ENCODE measurements at places on chromosomes 6 and 20. TPM values are rescaled to one million over a fixed set of nuclear protein-coding genes. Genes with fewer than 3 reads are reported as not detected.
A peak's percentile ranks its signal among the peaks of the same experiment; 100 is the strongest.

The BFSP1 gene
- total RNA-seq, result 0.81 TPM

The DDAH2 gene
- 89.6 TPM for total RNA-seq

The ULBP3 gene
- total RNA-seq, result 8.4 TPM

The GINS1 gene
- total RNA-seq, result 10.3 TPM

The FAM83B gene
- total RNA-seq, result 22.2 TPM

The NRSN1 gene
- 0.14 TPM for total RNA-seq

The RIPOR2 gene
- total RNA-seq, result 4.7 TPM

The CAP2 gene
- 15.7 TPM for total RNA-seq

The OR2B6 gene
- total RNA-seq, result 1.5 TPM

- H3K4me1 ChIP-seq, result peaks cover 46% of the 10 kb centered on the region
- no peaks in the 10 kb centered on the region for H3K36me3 ChIP-seq
- no peak overlapping the region for H3K4me3 ChIP-seq
- no peaks in the 10 kb centered on the region for H3K27me3 ChIP-seq
- no peak overlapping the region for H3K27ac ChIP-seq
Observed at GRCh38 chr20:1809131-1809572, 86.1 kb upstream of the SIRPA start.

DNA sequence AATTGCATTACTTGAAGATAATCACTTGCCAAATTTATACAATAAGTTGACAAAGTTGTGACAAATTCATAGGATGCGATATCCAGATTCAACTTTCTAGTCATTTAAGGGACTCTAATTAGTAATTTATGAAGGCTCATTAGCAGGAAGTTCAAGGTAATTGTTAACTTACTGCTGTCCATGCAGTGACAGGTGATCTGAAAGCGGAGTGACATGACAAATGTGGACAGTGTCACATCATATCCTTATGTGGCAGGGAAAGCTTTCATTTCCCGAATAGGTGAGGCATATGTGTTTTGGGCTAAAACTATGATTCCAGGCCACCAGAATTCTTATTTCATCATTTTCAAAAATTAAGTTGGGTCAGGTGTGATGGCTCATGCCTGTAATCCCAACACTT is 115.9 kb upstream of the BMP2 start:
- no peak overlapping the region for H3K27ac ChIP-seq
- no peaks in the 10 kb centered on the region for H3K36me3 ChIP-seq
- H3K4me3 ChIP-seq, result no peak overlapping the region

DNA sequence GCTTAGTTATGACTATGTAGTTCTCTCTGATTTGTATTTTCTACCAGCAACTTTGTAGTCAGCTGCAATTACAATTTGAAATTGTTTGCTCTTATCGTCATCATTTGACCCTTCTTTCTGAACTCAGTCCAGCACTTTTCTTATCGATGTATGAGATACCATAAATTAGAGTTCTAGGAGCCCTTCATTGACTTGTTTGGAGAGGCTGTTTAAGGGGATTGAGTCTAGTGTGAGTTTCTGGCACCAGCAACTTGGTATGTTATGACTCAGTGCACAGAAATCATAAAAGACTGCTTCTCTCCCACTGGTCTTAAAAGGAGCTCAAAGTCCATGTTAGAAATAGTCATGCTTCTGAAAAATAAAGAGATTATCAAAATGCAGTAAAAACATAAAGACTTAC is 190.3 kb downstream of the TENT5A start:
- H3K27ac ChIP-seq, result peak overlapping the region; percentile 66
- H3K4me3 ChIP-seq, result peak overlapping the region; percentile 47
- no peaks in the 10 kb centered on the region for H3K27me3 ChIP-seq
- DNase-seq, result peak; percentile 16

- no peak overlapping the region for H3K27ac ChIP-seq
- DNase-seq, result no peak
- H3K36me3 ChIP-seq, result peaks cover 4% of the 10 kb centered on the region
- H3K27me3 ChIP-seq, result no peaks in the 10 kb centered on the region
- no peak overlapping the region for H3K4me3 ChIP-seq
Observed at GRCh38 chr20:35368666-35369423, 42.9 kb downstream of the UQCC1 start.

DNA sequence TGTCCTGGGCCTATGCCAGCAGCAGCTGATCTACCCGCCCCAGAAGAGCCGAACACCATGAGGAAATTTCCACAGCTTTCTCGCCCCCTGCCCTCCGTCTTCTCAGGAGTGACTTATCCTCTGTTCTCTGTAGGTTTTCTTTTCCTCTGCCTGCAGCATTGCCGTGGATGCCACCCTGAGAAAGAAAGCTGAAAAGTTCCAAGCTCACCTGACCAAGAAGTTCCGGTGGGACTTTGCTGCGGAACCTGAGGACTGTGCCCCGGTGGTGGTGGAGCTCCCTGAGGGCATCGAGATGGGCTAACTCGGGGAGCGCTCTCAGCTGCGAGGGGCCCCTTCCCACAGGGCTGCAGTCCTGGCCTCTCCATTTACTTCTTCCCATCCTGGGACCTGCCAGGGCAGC is 19.2 kb downstream of the AAR2 start:
- H3K4me1 ChIP-seq, result no peaks in the 10 kb centered on the region
- no peak for DNase-seq
- no peaks in the 10 kb centered on the region for H3K27me3 ChIP-seq
- no peak overlapping the region for H3K27ac ChIP-seq
- peaks cover 18% of the 10 kb centered on the region for H3K36me3 ChIP-seq
- no peak overlapping the region for H3K4me3 ChIP-seq

GRCh38 chr6:132490478-132491204 is 22.3 kb downstream of the STX7 start:
- no peak for DNase-seq
- no peak overlapping the region for H3K27ac ChIP-seq
- H3K4me1 ChIP-seq, result peaks cover 6% of the 10 kb centered on the region
- no peaks in the 10 kb centered on the region for H3K36me3 ChIP-seq
- no peaks in the 10 kb centered on the region for H3K27me3 ChIP-seq

DNA sequence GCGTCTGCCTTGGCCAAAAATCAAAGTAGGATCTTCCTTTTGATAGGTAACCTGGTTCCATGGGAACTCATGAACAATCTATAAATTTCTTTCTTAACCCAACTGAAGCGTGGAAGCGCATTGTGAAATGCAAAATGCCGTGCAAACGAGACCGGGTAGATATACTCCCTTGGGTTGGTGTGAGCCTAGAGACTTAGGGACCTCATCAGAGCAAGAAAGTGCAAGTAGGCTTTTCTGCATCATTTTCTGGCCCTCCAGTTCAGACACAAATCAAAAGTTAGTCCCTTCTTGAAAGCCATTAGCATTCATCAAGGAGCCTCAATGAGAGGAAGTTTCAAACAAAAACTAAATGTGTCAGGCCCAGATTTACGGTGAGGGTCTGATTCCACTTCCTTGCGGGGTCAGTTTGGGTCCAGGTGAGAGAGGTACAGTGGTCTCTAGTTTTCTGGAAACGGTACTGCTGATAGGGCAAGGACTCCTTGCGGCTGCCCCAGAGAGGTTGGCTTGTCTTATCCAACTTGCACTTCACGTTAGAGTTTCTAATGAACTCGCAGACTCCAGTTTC is 5.3 kb upstream of the ZNF184 start:
- no peaks in the 10 kb centered on the region for H3K4me1 ChIP-seq
- no peak overlapping the region for H3K4me3 ChIP-seq
- no peak overlapping the region for H3K27ac ChIP-seq
- no peaks in the 10 kb centered on the region for H3K27me3 ChIP-seq

DNA sequence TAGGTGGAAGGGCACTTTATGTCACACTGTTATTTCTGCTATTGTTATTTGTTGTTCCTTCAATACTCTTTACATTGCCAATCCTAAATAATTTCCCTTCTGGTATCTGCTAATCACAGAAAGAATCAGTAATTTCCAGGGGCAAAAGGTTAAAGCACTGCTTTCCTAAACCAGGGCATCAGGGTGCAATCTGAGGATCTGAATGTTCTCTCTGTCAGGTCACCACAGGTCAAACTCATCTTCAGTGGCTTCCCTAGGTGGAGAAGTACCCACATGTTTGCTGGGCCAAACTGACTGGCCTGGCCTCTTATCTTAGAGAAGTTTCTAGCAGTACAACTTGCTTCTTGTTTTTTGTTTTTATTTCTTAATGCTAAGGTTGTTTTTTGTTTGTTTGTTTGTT is 118.7 kb downstream of the OPRM1 start:
- no peaks in the 10 kb centered on the region for H3K36me3 ChIP-seq
- peaks cover 12% of the 10 kb centered on the region for H3K4me1 ChIP-seq
- H3K27ac ChIP-seq, result no peak overlapping the region
- DNase-seq, result no peak
- peaks cover 8% of the 10 kb centered on the region for H3K27me3 ChIP-seq

GRCh38 chr6:6277413-6277812 is 43.0 kb downstream of the F13A1 start:
- no peak overlapping the region for H3K4me3 ChIP-seq
- no peaks in the 10 kb centered on the region for H3K36me3 ChIP-seq
- DNase-seq, result no peak
- no peak overlapping the region for H3K27ac ChIP-seq
- no peaks in the 10 kb centered on the region for H3K4me1 ChIP-seq
- H3K27me3 ChIP-seq, result no peaks in the 10 kb centered on the region

- H3K36me3 ChIP-seq, result no peaks in the 10 kb centered on the region
- no peak overlapping the region for H3K27ac ChIP-seq
- no peaks in the 10 kb centered on the region for H3K27me3 ChIP-seq
- no peak for DNase-seq
- H3K4me1 ChIP-seq, result no peaks in the 10 kb centered on the region
- H3K4me3 ChIP-seq, result no peak overlapping the region
Observed at GRCh38 chr20:24165301-24166122, 176.9 kb upstream of the GGTLC1 start.

DNA sequence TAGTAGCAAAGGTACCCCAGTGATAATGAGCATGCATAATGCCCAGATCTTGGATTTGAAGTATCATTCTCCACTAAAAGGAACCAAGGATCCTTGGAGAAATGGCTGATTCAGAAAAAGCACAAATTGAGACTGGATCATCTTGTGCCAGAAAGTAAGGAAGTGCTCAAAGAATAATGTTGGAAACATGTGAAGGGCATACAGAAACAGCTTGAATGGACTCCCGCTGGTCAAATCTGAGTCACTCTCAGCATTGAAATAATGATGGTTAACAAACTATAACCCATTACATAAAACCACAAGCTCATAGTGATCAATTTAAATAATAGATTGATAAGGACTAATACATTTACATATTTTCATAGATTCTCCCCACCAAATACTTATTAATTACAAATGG is 3.6 kb upstream of the OSTM1 start:
- peaks cover 22% of the 10 kb centered on the region for H3K4me1 ChIP-seq
- H3K27me3 ChIP-seq, result no peaks in the 10 kb centered on the region
- DNase-seq, result no peak

DNA sequence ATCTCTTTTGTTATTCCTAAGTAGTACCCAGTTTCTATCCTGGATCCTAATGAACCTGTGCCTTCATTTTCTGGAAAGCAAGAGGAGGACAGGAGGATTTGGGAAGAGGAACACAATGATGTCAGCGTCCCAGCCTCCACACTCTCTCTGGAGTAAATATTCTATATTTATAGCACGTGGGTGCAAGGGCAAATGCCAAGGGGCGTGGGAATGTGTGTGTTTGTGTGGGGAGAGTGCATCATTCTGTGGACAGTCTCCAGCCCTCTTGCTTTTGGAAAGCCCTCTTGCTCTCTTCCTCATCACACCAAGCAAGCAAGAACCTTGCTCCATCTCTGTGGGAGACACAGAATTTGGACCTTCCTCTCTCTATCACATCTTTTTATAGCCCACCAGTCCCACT is 103.2 kb upstream of the EMILIN3 start:
- no peak overlapping the region for H3K4me3 ChIP-seq
- no peak for DNase-seq
- H3K27me3 ChIP-seq, result no peaks in the 10 kb centered on the region
- no peaks in the 10 kb centered on the region for H3K4me1 ChIP-seq

DNA sequence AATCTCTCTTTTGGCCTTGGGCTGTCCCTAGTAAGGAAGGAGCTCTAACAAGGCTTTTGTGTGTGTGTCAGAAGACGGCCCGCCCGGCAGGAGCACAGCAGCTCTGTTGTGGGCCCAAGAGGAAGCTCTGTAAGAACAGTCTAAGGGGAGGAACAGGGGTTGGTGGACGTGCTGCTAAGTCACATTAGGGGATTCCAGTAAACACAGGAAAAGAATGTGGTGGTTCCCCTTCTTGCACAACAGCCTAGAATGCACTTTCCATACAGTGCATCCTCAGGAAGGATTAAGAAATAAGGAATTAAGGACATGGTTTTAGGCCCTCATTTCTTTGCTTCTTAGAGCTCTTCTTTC is 114.5 kb downstream of the RNF144B start:
- H3K4me1 ChIP-seq, result peaks cover 59% of the 10 kb centered on the region
- peaks cover 10% of the 10 kb centered on the region for H3K36me3 ChIP-seq
- peak overlapping the region; percentile 58 for H3K27ac ChIP-seq
- DNase-seq, result peak; percentile 41

GRCh38 chr6:37820718-37821079 is 1.2 kb downstream of the ZFAND3 start:
- DNase-seq, result no peak
- H3K4me1 ChIP-seq, result peaks cover 58% of the 10 kb centered on the region
- peak overlapping the region; percentile 88 for H3K27ac ChIP-seq
- H3K27me3 ChIP-seq, result peaks cover 14% of the 10 kb centered on the region

DNA sequence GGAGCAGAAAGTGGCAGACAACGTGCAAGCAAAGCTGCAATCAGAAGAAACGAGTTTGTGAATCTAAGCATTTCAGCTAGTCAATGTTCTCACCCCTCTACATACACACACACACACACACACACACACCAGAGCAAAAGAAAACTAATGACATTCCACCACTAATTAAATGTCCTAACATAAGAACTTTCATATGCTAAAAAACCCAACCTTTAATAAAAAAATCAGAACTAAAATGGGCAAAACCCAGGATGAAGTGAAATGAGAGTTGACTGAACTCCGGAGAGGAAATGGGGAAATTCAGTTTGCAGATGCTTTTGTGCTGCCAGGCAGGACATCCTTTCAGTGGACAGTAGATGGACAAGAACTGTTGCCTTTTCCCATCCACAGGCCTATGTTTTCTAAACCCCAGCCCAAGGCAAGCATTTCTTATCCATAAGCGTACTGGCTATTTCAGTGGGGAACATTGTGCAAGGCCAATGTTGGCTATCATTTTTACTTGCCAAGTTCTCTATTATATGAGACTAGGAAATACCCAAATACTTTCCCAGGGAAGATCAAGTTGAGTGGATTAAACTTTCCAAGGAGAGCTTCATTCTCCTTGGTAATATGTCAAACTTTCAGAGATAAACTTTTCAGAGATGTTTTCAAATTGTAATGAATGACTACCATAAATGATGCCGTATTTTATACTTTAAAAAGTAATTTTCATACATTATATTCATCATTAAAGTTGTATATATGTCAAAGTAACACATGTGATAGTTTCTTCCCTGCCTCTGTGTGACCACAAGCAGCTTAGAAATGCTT is 27.3 kb downstream of the RIN2 start:
- H3K4me3 ChIP-seq, result no peak overlapping the region
- no peak for DNase-seq
- no peak overlapping the region for H3K27ac ChIP-seq

DNA sequence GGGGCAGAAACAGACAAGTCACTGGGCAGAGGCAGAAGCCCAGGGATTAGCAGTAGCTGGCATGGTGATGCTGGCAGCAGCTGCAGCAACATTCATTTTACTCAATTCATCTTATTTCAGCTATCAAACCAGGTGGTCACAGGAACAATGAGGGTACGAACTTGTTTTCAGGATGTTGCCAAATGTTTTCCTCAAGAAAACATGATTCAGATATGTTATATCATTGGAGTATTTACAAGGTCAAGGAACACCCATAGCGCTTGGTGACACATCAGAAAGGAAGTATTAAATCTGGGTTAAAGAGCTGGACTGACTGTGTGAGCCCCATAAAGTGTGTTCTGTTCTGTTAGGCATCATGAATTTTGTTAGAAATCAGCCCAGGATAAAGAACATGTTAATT is 456.9 kb upstream of the ID4 start:
- no peak overlapping the region for H3K27ac ChIP-seq
- H3K4me1 ChIP-seq, result no peaks in the 10 kb centered on the region
- no peak overlapping the region for H3K4me3 ChIP-seq
- no peaks in the 10 kb centered on the region for H3K36me3 ChIP-seq

All from Calu3 (cell line).